ENCODE measurements at places on chromosomes 11 and 22. TPM values are rescaled to one million over a fixed set of nuclear protein-coding genes. Genes with fewer than 3 reads are reported as not detected.

The LARGE2 gene
- not detected for polyA plus RNA-seq

The ARHGAP20 gene
- 0.63 TPM for polyA plus RNA-seq

DNA sequence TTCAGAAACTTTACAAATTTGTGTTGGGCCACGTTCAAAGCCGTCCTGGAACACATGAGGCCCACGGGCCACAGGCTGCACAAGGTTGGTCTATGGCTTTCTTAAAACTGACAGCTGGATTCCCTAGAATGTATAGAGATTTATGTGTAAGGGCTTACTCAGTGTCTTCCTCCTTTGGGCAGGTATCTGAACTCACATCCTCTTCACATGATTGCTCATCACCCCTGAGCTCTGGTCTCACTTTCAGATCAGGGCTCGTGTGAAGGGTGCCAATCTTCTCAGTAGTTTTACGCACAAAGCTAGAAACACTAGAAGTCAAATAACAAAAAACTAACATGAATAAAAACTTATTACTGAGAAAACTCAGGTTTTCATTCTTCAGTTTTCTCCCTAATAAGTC is 27.1 kb downstream of the HPS5 start:
- H3K4me3 ChIP-seq = no peak overlapping the region
- H3K27me3 ChIP-seq = no peaks in the 10 kb centered on the region
- no peaks in the 10 kb centered on the region for H3K4me1 ChIP-seq
- no peak overlapping the region for H3K27ac ChIP-seq
- no peak for DNase-seq

DNA sequence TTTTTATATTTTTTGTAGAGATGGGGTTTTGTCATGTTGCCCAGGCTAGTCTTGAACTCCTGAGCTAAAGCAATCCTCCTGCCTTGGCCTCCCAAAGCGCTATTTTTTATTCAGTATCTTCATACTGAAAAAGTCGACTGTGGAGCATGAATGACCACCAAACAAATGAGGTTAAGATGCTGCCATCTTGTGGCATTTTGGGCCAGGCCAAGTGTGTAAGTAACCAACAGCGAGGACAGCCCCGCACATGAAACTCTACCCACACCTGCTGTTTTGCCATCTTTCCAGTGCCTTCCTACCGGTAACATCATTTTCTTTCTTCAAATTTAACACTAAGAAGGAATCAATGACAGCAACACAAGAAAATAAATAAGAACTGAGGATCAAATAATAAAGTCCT is 32.2 kb upstream of the AQP11 start:
- H3K4me3 ChIP-seq = no peak overlapping the region
- no peaks in the 10 kb centered on the region for H3K36me3 ChIP-seq
- H3K27me3 ChIP-seq = no peaks in the 10 kb centered on the region
- no peaks in the 10 kb centered on the region for H3K4me1 ChIP-seq
- no peak overlapping the region for H3K27ac ChIP-seq
- no peak for DNase-seq

- no peaks in the 10 kb centered on the region for H3K4me1 ChIP-seq
- H3K27ac ChIP-seq = no peak overlapping the region
- DNase-seq = no peak
- no peaks in the 10 kb centered on the region for H3K27me3 ChIP-seq
Measured at GRCh38 chr11:105226091-105226490, 86.5 kb upstream of the CARD18 start.

DNA sequence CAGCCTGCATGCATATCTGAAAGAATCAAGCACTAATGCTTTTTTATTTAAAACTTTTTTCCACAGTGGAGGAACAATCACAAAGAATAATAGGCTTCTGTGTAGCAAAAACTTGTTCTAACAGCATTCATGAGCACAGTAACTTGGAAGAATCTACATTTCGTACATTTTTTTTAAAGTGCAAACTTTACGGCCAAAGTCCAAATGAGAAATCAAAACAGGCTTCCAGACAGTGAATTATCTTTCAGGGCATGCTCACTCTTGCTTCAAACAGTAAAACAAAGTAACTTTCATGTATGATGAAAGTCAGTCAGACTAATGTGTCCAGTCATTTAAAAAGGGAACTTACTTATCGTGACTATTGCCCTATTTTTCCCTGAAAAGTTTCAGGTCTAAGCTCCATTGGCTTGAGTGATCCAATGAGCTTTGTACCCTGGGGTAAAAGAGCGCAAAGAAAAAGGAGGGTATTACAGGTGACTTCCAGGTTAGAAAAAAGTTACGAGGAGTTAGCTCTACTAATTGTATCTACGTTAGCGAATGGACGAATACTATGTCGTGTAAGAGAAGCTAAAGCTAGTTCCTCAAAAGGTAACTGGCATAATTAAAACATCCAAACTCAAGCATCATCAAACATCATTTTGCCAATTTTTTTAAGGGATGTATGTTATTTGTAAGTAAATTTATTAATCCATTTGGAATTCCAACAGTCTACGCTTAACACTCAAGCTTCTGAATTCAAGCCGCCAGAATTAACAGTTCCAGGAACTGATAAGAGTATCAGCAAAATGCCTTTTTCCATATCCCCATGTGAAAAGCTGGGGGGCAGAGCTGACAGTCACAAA is 1.7 kb downstream of the PICALM start:
- H3K27me3 ChIP-seq = no peaks in the 10 kb centered on the region
- DNase-seq = no peak
- H3K27ac ChIP-seq = peak overlapping the region; percentile 95
- H3K36me3 ChIP-seq = no peaks in the 10 kb centered on the region
- H3K4me1 ChIP-seq = no peaks in the 10 kb centered on the region

DNA sequence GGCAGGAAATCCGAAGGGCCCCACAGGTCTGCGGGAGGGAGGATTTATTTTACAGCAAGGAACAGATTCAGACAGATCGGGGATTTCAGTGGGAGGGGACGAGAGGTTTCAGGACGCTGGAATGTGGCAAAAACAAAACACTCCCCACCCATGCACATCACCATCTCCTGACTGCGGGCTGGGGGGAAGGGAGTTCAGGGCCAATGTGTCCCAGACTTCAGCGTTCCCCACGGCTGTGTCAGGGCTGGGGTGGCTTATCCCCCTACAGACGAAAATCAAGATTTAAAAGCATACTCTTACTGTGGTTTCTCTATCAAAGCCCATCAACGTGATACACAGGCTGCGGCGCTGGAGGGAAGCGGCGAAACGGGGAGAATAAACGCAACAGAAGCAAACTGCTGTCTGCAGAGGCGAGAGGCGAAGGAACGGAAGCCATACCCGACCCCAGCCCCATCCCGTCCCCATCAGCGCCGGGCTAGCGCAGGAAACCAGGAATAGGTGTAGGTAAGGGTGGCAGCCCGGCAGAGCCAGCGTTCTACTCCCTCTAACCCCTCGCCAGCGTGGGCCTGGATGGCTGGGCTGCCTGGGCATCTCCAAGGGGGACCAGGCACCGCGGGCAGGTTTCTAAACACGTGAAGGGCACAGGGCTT is 2.7 kb downstream of the TENM4 start:
- H3K4me3 ChIP-seq = peak overlapping the region; percentile 75
- H3K27me3 ChIP-seq = no peaks in the 10 kb centered on the region
- DNase-seq = peak; percentile 75
- no peaks in the 10 kb centered on the region for H3K4me1 ChIP-seq

GRCh38 chr22:24996420-24996952 is 44.0 kb downstream of the KIAA1671 start:
- no peak overlapping the region for H3K4me3 ChIP-seq
- H3K27me3 ChIP-seq = no peaks in the 10 kb centered on the region
- no peak overlapping the region for H3K27ac ChIP-seq
- H3K4me1 ChIP-seq = no peaks in the 10 kb centered on the region
- no peaks in the 10 kb centered on the region for H3K36me3 ChIP-seq

GRCh38 chr11:94938095-94939055 is 35.0 kb downstream of the CWC15 start:
- H3K4me1 ChIP-seq = no peaks in the 10 kb centered on the region
- H3K27ac ChIP-seq = no peak overlapping the region
- no peak overlapping the region for H3K4me3 ChIP-seq
- no peaks in the 10 kb centered on the region for H3K36me3 ChIP-seq
- no peaks in the 10 kb centered on the region for H3K27me3 ChIP-seq
- peak; percentile 80 for DNase-seq

GRCh38 chr11:126197277-126197939 is 14.0 kb downstream of the RPUSD4 start:
- H3K4me3 ChIP-seq = no peak overlapping the region
- H3K4me1 ChIP-seq = no peaks in the 10 kb centered on the region
- no peak for DNase-seq
- H3K27ac ChIP-seq = no peak overlapping the region
- H3K36me3 ChIP-seq = no peaks in the 10 kb centered on the region

Data from aorta (tissue), 5 donors.